ENCODE measurements at places on chromosomes 1 and 21.

DNA sequence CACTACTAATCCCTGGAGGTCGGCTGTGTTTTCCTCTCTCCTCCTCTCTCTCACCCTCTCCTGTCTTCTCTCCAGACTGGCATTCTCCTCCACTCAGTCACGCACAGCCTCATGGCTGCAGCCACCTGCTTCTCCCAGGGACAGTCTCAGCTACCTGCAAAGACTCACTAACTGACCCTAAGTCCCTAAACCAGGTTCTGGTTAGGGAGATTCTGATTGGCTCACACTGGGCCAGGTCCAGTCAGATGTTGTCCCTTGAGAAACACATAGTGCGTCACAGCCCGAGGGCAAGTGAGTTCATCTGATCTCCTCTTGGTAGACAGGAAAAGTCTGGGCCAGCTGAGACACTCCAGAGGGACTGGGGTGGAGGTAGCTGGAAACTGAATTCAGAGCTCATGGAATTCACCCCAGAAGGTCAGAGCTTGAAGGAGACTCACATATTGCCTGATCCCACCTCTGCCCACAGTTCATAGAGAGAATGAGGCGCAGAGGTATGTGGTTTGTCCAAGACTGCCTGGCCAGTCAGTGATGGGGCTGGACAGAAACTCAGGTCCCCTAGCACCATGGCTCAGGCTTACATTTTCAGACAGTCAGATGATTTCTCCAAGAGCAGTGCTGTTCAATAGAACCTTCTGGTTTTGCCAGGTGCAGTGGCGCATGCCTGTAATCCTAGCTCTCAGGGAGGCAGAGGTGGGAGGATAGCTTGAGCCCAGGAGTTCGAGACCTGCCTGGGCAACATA lies 40.4 kb upstream of the RPL11 start:
- no peak for DNase-seq

DNA sequence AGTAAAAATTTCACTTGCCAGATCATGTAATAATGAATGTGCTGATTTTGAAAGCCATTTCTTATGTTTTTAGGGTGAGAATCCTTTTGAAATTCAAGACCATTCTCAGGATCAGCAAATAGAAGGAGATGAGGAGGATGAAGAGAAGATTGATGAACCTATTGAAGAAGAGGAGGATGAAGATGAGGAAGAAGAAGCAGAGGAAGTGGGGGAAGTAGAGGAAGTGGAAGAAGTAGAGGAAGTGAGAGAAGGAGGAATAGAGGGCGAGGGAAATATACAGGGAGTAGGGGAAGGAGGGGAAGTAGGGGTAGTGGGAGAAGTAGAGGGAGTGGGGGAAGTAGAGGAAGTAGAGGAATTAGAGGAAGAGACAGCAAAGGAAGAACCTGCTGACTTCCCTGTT lies 32.4 kb downstream of the ZNF326 start:
- DNase-seq = no peak

- DNase-seq = no peak
These were observed 46.2 kb upstream of the COX20 start for GRCh38 chr1:244789276-244789580.

GRCh38 chr21:33236766-33237165 lies 7.0 kb downstream of the IFNAR2 start:
- no peak for DNase-seq

- DNase-seq = no peak
These were observed 29.4 kb upstream of the PPP2R5A start for GRCh38 chr1:212255705-212256307.

DNA sequence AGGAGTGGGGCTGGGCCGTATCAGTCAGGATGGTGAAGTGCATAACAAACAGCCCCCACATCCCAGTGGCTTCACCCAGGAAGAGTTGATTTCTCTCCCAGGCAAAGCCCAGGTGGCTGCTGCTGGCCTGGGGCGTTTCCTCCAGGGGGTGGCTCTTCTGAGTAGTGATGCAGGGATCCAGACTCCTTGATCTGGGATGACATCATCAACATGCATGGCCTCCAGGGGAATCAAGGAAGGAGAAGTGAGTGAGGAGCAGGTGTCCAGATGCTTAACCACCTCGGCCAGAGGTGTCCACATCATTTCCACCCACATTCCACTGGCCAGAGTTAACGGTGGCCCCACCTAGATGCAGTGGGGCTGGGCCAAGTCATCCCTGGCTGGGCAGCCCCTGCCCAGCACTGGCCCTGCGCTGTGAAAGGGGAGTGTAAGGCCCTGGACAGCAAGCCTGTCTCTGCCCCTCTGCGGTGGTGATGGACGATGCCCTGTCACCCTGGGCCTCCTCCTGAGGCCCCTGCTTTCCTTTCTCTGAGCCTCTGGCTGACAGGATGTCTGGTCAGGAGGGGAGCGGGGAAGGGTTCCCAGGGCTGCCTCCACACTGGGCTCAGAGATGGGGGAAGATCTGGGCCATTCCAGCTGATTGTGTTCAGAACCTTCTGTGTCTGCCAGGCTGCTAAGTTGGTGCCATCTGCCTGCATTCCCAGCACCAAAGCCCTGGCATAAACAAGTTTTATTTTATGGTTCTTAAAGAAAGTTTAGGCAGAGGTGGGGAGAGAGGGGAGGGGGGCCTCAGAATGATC lies 598.2 kb downstream of the MATN1 start:
- DNase-seq = no peak

DNA sequence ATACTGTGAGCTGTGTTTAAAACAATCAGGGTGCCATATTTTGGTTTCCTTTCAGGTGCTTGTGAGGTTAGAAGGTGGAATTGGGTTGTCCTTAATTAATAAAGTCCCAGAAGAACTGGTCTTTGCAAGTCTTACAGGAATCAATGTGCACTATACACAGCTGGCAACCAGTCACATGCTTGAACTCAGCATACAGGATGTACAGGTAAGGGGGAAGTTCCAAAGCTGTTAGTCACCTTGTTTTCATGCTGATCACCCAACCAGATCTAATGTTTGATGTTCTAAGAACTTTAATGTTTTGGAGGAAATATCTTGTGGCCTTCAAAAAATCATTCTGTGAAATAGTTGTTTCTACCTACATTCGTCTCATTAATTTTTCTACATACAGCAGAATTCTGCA lies 156.3 kb downstream of the VPS13D start:
- no peak for DNase-seq

DNA sequence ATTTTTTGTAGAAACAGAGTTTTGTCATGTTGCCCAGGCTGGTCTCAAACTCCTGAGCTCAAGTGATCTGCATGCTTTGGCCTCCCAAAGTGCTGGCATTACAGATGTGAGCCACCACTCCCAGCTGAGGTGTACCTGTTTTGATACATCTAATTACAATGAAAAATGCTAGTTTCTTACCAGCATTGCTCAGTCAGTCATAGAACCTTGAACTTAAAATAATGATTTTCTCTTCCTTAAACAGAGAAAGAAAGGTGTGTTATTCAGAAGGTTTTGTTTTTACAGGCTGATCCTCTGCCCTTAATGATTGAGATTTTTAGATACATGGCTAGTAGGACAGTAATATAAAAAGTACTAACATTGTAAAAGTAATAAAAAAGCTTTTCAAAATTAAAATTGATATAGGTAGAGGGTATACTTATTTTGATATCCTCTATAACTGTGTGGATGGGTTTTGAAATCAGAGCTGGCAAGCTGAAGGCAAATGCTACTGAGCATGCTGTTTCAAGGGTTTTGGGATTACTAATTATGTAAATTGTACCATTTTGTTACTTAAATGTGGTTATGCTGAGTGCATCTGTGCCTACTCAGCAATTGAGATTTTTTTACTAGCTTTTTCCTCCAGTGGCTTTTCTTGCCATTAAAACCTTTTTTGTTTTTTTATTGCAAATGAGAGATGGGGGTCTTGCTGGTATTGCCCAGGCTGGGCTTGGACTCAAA lies 16.1 kb downstream of the PRRC2C start:
- DNase-seq = no peak

- no peak for DNase-seq
These were observed 150.8 kb upstream of the ETV3 start for GRCh38 chr1:157288996-157289395.

DNA sequence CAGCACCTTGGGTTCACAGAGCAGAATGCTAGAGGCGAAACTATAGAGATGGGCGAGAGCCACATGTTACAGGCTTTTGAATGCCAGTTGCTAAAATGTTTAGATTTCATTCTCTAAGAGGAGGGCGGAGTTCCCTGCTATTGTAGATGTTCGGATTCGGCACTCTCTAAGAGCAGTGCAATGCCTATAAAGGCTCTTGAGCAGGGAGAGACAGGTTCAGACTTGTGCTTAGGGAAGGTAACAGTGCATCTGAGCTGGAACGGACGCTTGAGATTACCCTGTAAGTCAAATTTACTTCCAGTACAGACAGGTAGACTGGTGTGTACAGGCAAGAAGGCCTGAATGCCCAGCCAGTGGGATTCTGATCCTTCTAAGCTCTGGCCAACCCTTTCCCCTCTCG lies 15.3 kb downstream of the LURAP1 start:
- DNase-seq = no peak

DNA sequence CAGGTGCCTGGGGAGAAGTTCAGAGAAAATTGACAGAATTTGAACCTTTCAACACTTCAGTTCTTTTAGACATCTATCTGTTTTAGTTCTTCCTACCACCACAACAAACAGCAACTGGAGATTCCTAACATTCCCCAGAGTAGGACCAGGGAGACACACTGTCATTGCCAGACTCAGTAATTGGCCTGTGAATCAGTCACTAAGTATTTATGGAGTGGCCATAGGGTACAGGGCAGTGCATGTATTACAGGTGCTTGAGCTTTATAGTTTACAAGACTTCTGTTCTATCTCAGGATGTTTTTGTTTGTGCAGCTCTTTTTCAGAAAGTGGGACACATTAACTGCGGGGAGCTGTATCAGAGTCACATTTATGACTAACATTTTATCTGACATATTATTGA lies 1.7 kb downstream of the CDC14A start:
- DNase-seq = no peak

DNA sequence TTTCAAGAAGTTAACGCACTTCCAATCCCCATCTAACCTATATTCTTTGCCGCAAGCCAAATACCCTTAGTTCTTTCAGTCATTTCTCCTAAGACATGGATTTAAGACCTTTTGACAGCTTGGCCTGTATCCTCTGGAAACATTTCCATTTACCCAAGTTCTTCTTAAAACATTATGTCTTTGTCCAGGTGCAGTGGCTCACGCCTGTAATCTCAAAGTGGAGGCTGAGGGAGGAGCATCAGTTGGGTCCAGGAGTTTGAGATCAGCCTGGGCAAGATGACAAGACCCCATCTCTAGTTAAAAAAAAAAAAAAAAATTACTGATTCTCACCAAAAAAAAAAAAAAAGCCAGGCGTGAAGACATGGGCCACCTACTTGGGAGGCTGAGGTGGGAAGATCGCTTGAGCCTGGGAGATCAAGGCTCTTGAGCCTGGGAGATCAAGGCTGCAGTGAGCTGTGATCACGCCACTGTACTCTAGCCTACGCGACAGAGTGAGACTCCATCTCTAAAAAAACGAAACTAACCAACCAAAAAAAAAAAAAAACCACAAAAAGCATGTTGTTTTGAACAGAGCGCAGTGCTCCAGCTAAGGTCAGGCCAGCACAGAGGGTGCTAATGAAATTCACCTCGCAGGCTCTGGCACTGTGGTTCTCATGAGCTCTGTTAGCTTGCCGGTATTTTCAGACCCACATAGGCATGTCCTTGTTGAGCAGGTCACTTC lies 36.0 kb downstream of the NUAK2 start:
- no peak for DNase-seq

- DNase-seq = no peak
These were observed 219.2 kb downstream of the FOXD2 start for GRCh38 chr1:47656719-47657685.

- no peak for DNase-seq
These were observed 142.3 kb upstream of the COL6A1 start for GRCh38 chr21:45839274-45839673.

DNA sequence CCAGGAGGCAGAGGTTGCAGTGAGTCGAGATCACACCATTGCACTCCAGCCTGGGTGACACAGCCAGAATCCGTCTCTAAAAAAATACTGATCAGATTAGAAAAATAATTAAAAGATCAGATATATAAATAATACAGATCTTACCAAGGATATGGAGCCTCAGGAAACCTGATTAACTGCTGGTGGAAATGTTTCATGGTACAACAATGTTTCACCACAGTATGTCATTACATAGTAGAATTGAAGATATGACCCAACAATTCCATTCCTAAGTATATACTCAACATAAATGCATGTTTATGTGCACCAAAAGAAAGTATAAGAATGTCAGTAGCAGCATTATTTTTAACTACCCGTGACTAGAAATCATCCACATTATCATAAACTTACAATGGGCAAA lies 41.7 kb downstream of the CD53 start:
- DNase-seq = no peak

DNA sequence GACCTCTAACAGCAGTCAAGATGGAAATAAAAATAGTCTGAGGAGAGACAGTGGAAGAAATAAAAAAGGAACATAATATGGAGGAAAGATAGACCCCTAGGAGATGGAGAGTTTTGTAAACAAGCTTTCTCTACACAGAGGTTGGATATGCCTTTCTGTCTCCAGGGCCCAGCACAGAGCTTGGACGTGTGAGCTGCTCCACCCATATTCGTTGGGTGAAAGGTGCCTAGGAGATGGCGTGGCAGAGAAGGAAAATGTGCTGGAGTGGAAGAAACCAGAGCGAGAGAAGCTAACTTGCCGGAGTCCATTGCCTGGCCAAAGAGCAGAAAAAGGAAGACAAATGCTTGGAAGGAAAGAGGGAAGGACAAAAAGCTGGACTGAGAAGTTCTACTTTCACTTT lies 78.3 kb upstream of the LMO4 start:
- DNase-seq = no peak

- no peak for DNase-seq
These were observed 41.2 kb upstream of the IFNLR1 start for GRCh38 chr1:24228311-24228710.

DNA sequence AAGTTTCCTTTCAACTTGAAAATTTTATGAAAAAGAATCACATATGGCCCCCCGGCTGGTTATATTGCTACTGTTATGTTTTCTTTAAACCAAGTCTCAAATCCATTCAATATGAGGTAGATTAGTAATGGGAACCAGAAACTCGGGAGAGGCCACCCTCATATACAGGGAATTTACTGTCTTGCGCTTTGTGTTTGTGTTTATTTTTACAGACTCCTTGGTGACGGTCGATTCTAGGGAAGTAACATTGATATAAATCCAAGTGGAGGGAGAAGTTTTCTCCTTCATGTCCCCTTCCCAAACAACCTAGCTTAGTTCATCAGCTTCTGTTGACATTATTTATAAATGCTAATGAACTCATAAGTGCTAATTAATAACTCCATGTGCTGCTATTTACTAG lies 163.5 kb upstream of the LMO4 start:
- DNase-seq = no peak

All from caudate nucleus (tissue), 63 donors.